ENCODE measurements at places on chromosomes 11 and 22.

- no peak for DNase-seq
Measured at GRCh38 chr11:34823639-34824038, 92.5 kb downstream of the APIP start.

DNA sequence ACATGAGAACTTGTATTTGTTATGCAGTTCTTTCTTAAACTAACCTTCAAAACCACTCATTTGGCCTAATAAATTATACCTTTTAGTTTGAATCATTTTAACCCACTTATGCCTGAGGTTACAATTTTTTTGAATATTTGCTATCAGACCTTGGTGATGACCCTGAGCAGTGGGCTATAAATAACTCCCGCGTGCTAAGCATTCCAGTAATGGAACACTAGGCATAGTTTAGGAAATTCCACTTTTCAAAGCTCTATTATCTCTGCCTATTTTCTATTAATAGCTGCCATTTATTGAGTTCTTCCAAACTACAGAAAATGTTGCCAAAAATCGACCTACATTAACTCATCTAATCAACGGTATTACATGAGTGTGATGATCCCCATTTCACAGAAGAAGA lies 993.4 kb upstream of the FAT3 start:
- DNase-seq: no peak

DNA sequence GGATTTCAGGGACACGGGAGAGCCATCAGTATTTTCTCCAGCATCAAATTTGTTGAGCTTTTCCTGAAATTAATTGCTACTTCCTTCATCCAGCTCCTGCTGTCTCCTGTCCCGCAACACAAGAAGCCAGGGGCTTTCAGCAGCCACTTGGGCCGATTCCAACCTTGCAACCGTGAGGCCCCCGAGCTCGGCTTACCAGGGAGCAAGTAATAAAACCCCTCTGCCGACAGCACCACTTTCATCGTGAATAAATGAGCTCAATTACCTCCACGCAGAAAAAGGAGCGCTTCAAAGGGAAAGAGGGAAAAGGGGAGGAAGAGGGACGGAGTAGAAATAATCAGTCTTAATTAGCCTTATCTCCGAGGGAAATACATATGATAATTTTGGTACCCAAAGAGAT lies 76.6 kb downstream of the CELSR1 start:
- DNase-seq: no peak

- DNase-seq: no peak
Measured at GRCh38 chr11:27416568-27417176, 53.7 kb upstream of the CCDC34 start.

GRCh38 chr22:46287873-46288751 lies 8.6 kb upstream of the GTSE1 start:
- no peak for DNase-seq

DNA sequence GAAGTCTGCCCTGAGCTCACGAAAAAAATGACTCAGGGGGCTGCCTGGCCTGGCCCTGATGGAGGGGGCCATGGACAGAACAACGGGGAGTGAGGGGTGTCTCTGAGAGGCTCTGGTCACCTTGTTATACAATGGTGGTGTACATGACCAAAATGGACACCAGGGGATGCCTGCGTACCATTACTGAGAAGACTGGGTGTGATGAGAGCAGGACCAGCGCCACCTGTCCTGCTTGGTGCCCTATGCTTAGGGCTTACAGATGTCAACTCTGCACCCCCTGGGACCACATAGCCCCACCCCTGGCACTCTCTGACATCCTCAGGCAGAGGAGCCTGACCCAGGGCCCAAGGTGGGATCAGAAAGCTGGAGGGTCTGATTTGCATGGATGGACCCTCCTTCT lies 104.8 kb downstream of the ZNF280B start:
- DNase-seq: no peak

GRCh38 chr11:118902336-118903203 lies 18.9 kb downstream of the CXCR5 start:
- DNase-seq: no peak

- DNase-seq: no peak
Measured at GRCh38 chr11:105553025-105553424, 56.8 kb upstream of the GRIA4 start.

DNA sequence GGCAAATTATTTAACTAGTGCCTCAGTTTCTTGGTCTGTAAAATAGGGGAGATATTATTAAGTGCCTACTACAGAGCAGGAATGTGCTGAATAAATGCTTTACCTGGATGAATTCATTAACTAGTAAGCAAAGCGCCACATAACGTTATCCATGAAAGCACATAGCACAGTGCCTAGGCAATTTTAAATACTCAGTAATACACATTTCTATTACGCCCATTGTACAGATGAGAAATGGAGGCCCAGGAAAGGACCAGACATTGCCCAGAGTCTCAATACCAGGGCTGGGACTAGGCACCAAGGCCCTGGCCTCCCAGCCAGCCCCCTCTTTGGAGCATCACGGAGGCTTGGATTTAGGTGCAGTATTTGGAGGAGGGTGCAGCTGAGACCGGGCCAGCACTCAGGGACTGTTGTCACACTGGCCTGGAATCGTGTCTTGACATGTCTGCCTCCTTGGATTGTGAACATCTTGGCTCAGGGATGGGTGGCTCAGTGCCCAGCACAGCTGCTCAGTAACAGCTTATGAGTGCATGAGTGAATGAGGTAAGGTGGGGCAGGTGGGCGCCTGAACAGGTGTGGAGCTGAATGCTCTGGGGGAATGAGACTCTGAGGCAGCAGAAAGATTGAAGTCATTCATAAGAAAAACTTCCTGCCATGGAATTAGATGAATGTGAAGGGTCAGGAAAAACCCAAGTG lies 42.1 kb upstream of the TPBGL start:
- DNase-seq: no peak

- no peak for DNase-seq
Measured at GRCh38 chr11:3215346-3216026, 3.1 kb downstream of the MRGPRG start.

GRCh38 chr11:3609416-3610265 lies 32.2 kb downstream of the ART5 start:
- no peak for DNase-seq

DNA sequence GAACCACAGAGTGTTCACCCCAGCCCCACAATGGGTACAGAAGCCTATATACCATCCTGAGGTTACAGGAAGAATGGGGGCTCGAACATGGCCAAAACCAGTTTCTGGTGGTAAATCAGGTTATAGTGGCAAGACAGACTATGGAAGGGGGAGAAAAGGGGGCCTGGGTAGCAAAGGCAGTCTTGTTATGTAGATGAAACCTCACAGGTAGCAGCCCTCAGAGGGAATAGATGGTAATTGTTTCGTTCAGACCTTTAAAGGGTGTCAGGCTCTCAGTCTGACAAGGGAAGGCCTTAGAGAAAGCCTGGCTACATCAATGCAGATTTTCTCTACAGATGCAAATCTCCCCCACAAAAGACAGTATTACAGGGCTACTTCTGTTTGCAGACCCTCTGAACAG lies 3.4 kb downstream of the CAPN1 start:
- DNase-seq: no peak

DNA sequence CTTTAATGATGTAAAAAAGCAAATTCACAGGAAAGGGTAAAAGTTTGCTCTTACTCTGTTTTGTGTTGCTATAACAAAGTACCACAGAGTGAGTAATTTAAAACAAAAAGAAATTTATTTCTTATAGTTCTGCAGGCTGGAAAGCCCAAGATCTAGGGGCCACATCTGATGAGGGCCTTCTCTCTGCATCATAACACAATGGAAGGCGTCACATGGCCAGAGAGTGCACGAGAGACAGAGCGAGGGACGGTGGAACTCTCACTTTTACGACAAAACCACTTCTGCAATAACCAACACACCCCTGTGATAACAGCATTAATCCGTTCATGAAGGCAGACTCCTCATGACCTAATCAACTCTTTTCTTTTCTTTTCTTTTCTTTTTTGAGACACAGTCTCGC lies 31.1 kb downstream of the CD6 start:
- DNase-seq: no peak

GRCh38 chr22:36839356-36840073 lies 21.3 kb upstream of the NCF4 start:
- no peak for DNase-seq

DNA sequence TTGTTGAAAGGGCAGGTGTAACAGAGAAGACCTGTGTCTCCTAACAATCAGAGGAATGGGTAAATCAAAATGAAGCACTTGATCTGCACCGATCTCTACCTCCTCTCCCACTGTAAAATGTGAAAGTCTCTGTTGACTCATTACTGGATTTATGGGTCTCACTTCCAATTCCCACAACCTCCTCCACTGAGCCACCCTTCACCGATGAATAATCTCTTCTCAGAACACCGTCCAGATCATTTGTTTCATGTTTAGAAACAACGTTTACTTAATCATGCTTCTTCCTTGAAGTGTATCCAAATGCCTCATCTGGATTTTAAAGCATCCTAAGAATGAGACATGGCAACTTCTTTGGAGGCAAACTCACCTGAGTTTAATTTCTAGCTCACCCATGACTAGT lies 643.6 kb downstream of the ETS1 start:
- no peak for DNase-seq

- no peak for DNase-seq
Measured at GRCh38 chr22:38257181-38257580, 15.6 kb downstream of the TMEM184B start.

DNA sequence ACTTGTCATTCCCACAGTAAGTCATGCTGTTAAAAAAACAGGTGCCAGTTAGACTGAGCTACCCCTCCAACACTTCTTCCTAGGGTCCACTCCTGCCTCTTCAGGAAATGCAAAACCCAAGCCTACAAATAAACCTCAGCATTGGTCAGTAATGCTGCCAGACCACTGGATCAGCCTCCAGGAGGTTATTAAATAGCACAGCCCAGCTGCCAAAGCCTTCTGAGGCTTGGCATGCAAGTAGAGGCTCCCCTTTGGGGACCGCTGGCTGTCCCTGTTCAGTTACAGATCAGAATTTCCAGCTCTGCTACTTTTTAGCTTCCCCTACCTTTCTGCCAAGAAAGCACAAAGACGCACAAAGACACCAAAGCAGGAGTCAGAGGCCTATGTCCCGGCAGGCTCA lies 33.3 kb downstream of the ABTB2 start:
- DNase-seq: no peak

DNA sequence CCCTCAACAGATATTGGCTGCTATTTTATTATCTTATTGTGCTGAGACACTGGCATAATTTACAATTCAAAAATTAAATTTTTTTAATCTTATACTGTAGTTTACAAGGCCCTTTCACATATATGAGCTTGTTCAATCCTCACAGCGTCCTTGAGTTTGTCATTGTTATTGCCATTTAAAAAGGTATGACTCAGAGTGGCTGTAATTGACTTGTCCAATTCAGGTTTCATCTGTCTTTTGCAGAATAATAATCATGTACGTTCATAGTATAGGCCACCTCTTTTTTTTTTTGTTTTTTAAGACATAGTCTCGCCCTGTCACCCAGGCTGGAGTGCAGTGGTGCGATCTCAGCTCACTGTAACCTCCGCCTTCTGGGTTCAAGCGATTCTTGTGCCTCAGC lies 11.5 kb downstream of the PTPRJ start:
- DNase-seq: no peak

DNA sequence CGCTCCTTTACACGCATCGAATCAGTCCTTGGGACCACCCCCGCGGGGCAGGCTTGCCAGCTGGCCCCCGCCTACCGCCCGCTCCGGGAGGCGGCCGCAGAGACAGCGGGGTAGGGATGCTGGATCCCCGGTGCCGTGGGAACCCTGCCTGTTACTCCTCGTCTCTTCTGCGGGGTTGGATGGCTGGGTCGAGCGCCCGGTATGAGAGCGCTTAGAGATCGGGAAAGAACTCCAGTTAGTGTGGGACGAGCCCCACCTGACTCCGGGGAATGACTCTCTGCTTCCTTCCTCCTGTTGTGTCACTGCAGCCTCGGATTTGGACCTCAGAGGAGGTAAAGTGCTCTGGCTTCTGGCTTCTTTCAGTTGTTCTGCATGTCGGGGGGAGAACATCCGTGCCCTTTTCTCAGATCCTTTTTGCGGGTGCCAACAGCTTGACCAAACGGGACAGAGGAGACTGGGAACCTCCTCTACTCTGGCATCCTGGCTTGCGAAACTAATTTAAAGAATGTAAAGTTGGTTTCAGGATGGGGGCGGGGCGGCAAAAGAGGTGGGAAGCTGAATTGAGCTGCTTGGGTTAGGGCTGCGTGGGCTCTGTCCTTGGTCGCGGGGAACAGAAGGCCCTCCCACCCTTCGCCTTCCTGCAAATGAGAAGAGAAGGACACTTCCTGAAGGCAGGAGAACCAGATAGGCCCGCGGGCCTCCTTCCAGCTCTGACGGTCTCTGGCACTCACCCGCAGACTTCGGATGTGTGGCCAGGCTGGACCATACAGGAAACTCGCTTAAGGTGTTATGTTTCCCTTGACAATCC lies 938 bp downstream of the LAYN start:
- no peak for DNase-seq

DNA sequence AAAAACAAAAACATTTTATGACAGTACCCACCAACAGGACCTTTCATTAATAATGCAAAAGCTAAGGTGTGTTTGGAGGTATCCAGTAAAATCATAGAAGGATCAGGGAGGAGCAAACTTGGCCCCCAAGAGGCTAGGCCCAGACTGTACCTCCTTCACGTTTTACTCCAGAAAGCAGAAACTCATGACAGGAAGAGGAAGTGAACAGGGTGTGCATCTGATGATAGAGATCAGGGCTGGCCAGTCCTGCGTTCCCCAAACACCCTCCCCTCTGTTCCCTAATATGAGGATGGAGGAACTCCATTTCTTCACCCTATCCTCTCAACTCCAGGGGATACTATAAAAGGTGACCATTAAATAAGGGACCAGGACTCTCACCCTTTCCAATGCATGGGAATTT lies 10.2 kb upstream of the MS4A12 start:
- DNase-seq: no peak

DNA sequence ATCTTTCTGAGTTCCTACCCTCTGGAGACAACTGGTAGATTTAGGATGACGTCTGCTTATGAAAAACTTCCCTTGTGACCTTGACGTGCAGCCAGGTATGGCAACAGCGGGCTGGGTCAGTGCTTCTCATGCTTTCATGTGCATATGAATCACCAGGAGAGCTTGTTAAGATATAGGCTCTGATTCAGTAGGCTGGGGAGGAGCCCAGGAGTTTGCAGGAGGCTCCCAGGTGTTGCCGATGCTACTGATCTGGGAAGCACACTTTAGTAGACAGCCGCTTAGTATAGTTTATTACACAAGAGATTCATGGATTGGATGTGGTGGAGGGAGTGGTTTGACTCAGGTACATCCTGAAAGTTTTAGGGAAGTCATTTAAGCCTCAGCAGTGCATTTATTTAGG lies 23.8 kb downstream of the DIXDC1 start:
- no peak for DNase-seq

DNA sequence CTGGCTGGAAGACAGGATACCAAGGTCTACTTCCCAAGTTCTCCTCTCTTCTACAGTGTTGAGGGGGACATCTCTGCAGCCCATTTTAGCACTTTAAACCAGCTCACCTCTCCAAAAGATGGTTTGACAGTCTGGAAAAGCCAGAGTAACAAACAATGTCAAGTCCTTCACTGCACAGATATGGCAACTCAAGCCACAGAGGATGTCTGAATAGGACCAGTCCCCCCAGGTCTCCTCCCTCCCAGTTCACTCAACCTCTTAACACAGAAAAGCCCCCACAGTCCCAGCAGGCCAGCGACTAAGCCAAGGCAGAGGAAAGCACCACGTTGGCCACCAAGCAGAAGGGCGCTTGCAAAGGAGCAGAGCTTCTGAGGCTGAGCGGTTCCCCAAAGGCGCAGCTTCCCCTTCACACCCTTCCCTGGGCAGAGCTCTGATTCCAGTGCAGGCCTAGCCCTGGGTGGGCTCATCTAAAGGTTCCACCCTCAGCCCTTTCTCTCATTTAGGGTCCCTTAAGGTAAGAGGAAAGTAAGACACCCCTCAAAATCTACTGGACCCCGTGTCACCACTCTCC lies 62.7 kb downstream of the PAK1 start:
- DNase-seq: no peak
